ENCODE measurements at places on chromosomes 16 and 17.

DNA sequence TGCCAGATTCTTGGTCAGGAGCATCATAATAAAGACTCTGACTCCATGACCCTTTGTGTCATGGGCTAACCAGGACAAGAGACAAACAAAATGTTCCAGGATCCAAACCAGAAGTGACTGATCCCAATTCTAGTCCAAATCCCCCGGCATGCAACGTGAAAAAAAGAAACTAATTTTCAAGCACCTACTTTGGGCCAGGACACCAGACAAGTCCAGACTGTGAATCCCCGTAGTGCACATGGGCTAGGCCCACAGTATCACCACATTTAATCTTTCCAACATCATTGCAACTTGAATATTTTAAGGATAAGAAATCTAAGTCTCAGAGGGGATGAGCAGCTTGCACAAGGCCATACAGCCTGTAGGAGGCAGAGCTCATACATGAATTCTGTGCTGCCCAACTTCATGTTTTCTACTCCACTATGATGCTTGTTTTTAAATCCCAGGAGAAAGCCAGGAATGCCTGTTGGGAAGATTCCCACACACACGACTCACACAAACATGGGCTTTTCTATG, 365.7 kb downstream of the NPIPA8 start:
- DNase-seq = peak; percentile 23

GRCh38 chr16:73199214-73199613, 151.3 kb upstream of the ZFHX3 start:
- DNase-seq = no peak

GRCh38 chr17:80588702-80589383, 44.2 kb downstream of the RPTOR start:
- no peak for DNase-seq

- no peak for DNase-seq
Measured at GRCh38 chr17:53490447-53490968, 332.2 kb upstream of the KIF2B start.

DNA sequence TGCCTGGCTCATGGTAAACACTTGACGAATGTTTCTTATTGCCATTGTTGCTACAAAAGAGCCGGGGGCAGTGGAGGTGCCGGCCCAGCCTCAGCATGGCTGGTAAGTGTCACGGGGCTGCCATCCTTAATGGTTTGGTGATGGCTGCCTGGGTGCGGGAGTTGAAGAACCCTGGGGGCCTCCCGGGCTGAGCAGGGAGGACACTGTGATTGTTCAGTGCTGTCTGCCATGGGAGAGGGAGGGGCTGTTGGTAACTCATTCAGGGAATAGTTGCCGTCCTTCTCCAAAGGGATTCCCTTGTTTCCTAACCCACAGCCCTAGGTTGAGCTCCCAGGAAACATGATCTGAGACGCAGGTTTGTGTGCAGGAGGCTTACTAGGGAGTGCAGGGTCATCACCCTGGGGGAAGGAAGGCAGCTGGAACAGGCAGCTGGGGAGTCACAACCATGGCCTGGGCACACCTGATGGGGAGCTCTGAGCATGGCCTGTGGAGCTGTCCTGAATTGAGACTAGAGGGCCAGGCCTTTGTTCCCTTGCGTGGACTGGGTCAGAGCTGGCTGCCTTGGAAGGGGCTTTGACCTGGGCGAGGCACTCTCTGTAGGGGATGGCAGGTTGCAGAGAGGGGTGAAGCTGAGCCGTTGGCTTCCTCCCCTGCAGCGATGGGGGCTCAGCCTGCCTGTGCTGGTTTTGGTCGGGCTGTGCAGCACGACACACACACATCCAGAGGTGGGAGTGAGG, 85.7 kb downstream of the PLCG2 start:
- DNase-seq = no peak

DNA sequence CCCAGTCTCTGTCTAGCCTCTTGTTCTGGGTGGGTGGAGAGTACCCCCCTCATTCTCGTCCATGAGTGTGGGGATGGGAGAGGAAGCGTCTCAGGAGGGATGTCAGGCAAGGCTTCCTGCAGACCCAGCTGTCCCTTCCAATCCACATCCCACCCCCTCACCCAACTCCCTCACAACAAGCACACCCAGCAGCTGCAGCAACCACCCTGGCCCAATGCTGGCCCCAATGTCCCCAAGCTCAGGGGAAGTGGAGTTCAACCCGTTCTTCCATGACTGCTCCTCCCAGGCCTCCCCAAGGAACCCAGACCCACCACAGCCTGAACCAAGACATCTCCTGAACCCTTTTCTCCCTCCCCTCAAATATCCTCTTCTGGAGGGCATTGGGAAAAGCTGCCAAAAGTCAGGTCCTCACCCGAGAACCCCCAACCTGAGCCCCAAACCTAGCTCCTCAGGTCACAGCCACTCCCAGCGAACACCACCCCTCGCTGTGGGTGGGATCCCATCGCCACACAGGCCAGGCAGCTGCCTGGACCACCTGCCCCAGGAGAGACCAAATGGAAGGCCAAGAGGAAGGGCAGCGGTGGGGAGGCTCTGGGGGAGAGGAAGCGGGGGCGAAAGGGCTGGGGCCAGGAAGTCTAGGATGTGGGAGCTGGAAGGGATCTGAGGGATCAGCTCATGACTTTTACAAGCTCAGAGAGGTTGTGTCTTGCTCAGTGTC, 47.6 kb downstream of the FZD2 start:
- DNase-seq = peak; percentile 77

DNA sequence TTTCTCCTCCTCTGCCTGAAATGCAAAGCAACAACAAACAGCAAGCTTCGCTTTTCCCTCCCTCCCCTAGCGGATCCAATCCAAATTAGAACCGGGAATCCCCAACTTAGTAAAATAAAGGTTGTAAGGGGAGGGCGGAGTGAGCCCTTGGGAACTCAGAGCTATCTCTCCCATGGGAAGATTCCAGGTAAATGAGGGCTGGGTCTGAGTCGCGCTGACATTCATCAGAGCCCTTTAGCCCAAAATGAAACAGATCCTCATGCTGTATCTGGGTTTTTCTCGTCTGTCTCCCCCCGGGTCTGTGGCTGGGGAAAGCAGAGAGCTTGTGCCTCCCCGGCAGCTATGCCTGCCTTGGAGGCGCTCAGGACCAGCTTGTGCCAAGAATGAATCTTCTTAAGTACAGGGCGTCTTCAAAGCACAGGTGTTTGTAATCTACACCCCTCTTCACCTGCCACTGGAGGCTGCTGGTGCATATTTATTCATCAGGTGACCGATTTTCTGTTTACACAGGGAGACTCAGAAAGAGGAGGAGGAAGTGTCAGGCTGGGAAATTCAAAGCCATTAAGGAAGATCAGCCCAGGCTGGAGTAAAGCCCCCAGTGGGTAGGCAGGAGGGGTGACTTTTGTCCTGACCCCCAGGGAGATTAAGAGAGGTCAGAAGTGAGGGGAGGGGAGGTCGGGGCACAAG, 55.0 kb upstream of the GSE1 start:
- DNase-seq = no peak

- DNase-seq = no peak
Measured at GRCh38 chr17:53142890-53143289, 679.8 kb upstream of the KIF2B start.

- peak; percentile 48 for DNase-seq
Measured at GRCh38 chr17:31391496-31391949, at the start of gene RAB11FIP4. Gene RAB11FIP4, plus strand, starts transcription at chr17:31391675. Its CDS starts 178 bp downstream, at chr17:31391853.

GRCh38 chr16:88616320-88616719, 22.1 kb upstream of the IL17C start:
- DNase-seq = no peak

- DNase-seq = no peak
Measured at GRCh38 chr16:60771138-60771537, 1265.1 kb downstream of the CDH8 start.

GRCh38 chr17:41212524-41213169, 13.8 kb upstream of the KRTAP9-2 start:
- DNase-seq = peak; percentile 33

GRCh38 chr17:65243838-65244625, 106.9 kb downstream of the RGS9 start:
- DNase-seq = peak; percentile 45

DNA sequence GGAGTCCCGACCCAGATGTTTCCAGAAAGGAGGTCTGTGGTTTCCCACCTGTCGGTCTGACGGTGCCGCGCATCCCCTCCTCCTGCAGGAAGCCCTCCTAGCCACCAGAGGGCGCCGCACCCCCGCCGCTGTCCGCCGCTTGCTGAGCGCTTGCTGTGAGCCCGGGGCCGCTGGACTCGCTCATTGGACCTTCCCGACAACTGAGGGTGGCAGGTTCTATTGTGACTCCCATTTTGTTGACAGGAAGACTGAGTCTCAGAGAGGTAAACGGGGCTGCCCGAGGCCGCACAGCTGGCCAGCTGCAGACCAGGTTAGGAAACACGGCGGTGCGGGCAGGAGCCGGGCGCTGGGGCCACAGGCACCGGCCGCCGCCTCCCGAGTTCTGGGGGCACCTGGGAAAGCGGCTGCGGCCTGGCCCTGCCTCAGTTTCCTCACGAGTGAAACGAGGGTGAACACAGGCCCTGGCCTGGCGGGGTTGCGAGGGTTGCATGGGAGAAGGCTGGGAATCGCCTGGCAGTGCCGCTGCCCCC, 191.1 kb upstream of the CIBAR2 start:
- peak; percentile 64 for DNase-seq

GRCh38 chr17:31373150-31374093, 18.1 kb upstream of the RAB11FIP4 start:
- no peak for DNase-seq

DNA sequence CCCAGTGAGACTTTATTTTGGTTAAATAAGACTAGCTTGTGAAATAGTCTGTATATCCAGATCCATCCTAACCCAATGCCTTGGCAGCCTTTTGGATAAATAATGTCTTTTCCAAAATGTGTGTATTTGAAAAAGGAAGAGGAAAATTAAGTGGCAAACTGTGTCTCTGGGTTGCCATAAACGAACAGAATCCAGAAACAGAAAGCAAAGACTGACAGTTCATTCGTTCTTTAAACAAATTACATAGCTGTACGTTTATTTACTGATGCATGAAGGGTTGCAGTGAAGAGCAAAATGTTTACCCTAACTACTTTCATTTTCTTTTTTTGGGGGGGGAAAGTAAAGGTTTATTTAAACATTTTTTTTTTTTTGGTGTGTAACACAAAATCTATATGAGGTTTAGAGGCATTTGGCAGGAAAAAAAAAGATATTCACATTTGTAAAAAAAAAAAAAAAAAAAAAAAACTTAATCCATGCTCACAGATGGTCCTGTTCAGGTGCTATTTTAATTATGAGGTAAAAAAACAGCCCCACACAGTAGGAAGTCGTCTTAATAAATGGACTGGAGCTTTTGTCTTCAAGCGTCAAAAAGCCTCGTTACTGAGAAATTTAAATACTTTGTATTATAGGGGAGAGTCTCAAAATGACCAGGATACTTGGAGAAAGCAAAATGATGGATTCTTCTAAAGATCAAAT, 245.9 kb downstream of the FTO start:
- no peak for DNase-seq

DNA sequence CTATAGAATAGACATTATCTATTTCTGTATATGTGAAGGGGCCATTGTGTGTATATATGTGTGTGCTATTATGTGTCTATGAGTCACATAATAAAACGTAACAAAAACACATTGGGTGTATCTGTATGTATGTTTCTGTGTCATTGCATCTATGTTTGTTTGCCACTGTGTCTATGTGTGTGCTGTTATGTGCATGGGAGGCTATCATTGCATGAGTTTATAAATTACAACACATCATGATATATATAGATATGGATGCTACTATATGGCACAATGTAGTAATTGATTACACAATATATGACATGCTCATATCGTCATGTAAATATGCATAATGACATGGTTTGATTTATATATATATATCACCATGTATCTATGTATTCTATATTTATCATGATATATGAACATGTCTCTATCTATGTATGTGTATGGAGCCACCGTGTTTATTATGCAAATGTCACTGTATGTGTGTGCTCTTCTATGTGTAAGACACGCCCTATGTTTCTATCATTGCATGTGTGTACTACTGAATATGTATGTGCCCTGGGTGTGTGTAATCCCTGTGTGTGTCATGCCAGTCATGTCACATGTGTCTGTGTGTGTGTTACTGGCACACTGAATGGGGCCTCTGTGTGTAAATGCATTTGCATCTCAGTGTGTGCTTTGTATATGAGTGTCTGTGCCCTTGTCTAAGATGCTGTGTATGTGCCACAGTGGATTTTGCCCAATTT, 1.4 kb upstream of the TSPOAP1 start:
- DNase-seq = no peak

- DNase-seq = no peak
Measured at GRCh38 chr17:28081467-28081866, 39.0 kb downstream of the NLK start.

DNA sequence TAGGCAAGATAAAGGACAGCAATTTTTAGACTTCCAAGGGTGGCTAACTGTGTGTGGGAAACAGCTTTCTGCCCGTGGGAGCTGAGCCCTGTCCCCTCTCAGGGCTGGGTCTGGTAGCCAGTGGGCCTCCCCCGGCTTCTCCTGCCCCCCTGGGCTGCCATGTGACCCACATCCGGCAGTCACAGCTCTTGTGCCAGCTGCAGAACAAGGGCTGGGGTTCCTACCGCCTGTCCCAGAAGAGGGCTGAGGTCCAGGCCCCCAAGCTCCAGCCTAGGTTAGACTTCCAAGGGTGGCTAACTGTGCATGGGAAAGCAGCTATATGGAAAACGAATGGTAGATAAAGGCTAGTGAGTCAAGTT, 6.1 kb downstream of the GAST start:
- no peak for DNase-seq

DNA sequence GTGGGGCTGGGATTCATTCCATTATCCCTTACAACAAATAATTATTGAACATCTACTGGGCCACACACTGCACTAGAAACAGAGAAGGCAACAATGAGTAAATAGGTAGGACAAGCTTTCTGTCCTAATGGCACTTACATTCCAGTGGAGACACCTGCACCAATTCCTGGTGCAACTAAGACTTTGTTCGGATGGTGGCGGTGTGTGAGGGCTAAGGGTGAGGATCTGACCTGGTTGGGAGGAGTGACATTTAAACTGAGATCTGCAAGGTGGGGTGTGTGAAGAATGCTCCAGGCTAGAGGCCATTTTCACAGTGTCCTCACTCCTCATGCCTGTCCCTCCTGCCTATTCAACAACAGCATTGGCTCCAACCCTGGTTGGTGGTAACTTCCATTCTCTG, 510.0 kb downstream of the XYLT1 start:
- DNase-seq = no peak

- DNase-seq = no peak
Measured at GRCh38 chr16:68116256-68116867, 31.2 kb downstream of the NFATC3 start.

- peak; percentile 64 for DNase-seq
Measured at GRCh38 chr16:73048292-73049080, 558 bp upstream of the ZFHX3 start.
